Right kidney (tissue), 9 donors: ENCODE measurements at places on chromosomes 12 and 14.

DNA sequence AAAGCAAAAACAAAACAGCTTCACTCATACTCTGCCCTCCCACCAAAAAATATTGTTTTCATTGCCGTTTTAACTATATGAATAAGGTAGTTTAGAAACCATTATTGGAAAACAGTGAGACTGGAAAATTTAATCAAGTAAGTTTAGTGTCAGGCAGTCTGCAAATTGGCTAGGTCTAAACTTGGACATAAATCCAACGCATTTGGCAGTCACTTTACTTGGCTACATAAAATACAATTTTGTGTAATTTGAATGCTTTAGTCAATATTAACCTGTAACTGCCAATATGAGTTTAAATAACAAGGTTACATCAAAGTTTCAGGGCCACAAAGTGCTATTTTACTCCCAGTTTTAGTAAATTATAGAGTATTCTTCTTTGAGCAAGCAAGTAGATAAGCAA is 202.3 kb upstream of the SLC38A2 start:
- DNase-seq: no peak

- DNase-seq: no peak
These were observed 50.5 kb upstream of the ERGIC2 start for GRCh38 chr12:29431513-29431912.

- DNase-seq: no peak
These were observed 23.0 kb downstream of the ATF7 start for GRCh38 chr12:53603196-53603595.

DNA sequence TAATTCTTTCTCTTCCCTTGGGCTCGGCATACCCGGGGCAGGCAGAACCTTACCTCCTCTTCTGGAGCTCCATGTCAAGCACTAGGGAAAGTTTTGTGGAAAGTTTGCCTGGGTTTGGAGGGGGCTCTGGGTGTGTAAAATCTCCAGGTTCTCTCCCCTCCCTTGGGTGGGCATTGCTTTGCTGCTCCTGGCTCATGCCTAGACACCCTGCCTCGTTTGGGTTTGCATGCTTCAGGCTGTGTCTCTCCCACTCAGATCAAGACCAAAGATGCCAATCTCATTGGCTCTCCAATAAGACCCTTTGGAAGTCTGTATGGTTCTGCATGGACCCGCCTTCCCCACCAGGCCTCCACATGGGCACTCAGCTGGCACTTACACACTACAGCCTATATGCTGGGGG is 6.2 kb upstream of the KRT2 start:
- no peak for DNase-seq

DNA sequence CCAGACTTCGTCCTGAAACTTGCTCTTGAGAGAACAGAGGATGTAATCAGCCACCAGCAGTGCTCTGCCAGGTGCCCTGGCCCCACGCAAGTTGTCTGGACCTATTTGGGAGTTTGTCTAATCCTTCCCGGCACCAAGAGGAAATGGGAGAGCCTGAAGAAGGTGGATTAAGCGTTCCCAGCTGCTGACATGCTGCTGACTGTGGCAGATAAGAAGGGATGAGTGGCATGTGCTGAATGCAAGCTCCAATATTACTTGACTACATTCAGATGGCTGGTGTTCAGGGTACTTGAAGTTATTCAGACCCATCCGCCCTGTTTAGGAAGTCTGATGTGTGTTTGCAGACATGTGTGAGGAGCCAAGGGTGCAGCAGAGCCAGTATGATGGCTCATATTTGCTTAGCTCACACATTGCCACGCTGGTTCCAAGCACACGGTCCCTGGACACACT is 440.6 kb upstream of the CCDC196 start:
- DNase-seq: no peak

- no peak for DNase-seq
These were observed 41.5 kb downstream of the CHGA start for GRCh38 chr14:92964124-92965109.

DNA sequence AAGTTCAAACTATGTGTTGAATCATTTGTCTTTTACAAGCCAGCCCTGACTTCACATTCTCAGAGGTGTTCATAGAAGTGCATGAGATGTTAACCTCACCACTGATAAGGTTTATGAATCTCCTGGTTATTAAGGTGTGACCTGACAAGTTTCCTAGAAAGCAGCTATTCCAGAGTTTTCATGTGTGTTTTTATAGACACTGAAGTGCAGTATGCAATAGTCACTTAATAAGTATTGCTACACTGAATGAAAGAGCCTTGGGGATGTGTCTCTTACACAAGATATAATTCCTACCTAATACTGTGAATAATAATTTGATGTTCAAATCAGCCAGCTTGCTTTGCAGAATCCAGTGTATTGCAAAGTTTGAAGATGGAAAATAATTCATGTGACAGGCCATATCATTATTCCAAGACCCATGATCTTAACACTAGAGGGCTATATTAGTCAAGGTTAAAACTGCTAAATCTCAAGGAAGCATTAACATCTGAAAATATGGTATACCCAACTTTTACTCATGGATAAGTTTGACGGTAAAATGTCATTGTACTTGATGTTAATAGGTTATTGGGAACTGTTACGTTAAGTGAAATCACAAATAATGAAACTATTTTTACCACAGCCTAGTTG is 13.0 kb downstream of the SLC25A3 start:
- no peak for DNase-seq

GRCh38 chr14:36751106-36751505 is 89.4 kb downstream of the PAX9 start:
- no peak for DNase-seq

DNA sequence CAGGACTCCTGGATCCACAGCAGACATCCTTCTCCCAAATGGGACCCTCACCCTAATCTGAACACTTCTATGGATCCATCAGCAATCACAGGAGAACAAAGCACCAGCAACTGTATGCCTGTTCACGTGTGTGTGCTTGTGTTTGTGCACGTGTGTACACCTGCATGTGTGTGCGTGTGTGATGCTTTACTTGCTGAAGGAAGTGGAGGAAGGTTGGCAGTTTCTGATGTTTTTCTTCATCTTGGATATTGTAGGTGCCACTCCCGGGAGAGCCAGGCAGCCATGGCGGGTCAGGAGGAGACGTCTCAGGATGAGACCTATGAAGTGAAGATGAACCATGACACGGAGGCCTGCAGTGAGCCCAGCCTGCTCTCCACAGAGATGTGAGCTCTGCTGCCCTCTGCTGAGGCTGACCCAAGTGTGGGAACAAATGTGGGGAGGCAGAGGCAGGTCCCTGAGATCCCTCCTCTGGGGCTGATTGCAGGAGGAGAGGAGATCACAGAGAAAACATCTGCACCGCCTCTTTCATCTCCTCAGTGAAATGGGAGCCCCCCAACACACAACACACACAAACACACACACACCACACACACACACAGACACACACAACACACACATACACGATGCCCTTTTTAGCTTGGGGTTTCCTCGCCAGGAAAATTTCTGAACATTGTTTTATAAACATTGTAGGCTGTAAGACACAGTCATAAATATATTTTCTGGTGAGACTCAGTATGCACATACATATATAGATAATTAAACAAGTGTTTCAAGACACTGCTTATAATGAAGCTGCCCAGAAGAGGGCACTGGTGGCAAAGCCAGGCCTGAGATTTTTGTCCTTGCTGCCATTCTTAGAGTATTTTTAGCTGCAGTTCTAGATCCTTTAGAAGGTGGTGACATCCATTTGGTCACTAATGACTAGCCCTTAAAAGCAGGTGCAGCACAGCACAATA is 112.2 kb upstream of the FKBP4 start:
- DNase-seq: no peak

GRCh38 chr12:73308079-73308478 is 1035.9 kb downstream of the TRHDE start:
- no peak for DNase-seq

DNA sequence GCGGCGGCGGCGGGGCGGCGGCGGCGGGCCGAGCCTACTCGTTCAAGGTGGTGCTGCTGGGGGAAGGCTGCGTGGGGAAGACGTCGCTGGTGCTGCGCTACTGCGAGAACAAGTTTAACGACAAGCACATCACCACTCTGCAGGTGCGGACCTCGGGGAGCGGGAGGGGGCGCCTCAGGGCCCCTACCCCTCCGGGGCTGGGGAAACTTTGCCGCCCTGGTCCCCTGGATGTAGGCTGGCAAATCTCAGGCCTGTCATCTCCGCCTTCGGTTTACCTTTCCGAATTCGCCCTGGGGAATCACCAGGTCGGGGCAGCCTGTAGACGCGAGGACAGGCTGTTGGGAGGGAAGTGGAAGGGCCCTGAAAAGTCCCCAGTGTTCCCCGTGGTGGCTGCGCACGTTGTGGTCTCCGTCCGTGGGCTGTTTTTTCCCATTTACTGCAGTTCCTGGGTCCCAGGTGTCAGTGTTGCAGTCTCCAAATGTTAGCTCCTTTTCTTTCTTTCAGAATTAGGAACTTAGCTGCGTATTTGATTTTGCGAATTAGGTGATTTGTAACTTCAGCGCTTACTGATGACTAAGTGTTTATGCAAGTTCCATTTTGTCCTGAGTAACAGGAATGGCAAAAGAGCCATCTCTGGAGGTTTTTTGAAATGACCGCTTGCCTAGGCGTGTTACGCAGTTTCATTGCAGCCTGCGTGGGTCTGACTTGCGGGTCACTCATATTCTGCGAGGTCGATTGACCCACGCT is 656 bp downstream of the RAB21 start:
- peak; percentile 90 for DNase-seq

DNA sequence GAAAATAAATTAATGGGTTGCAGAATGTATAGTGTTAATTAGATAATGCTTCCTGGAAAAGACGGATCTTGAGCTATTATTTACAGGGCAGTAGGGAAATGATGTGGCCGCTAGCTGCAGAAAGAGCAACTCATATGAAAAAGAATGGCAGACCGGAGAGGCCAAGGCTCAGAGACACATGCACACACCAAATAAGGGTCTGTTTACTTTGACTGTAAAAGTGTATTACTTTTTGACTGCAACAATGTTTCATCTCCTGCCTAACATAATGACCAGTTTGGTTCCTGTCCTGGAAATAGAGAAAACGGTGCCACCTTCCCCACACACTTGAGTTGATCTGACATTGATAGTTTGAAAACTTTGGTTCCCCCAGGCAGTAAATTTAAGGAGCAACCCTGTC is 290.9 kb downstream of the CACNA1C start:
- DNase-seq: no peak

- DNase-seq: no peak
These were observed 333.6 kb downstream of the DPF3 start for GRCh38 chr14:72560331-72560730.

DNA sequence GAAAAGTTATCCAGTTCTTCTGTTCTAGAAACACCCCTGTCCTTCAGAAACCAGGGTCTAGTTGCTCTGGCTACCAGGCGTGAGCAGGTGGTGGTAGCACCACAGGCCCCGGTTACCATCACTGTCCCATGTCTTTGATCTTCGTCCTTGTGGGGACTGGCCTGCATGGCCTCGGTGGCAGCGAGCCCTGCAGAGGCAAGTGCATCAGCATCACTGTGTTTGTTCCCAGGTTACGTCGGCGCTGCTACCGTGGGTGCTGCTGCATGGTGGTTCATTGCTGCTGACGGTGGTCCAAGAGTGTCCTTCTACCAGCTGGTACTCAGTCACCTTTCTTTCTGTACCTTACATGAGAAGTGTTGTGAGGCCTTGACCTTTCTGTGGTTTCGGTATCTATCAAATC is 58.9 kb downstream of the ANAPC7 start:
- no peak for DNase-seq

DNA sequence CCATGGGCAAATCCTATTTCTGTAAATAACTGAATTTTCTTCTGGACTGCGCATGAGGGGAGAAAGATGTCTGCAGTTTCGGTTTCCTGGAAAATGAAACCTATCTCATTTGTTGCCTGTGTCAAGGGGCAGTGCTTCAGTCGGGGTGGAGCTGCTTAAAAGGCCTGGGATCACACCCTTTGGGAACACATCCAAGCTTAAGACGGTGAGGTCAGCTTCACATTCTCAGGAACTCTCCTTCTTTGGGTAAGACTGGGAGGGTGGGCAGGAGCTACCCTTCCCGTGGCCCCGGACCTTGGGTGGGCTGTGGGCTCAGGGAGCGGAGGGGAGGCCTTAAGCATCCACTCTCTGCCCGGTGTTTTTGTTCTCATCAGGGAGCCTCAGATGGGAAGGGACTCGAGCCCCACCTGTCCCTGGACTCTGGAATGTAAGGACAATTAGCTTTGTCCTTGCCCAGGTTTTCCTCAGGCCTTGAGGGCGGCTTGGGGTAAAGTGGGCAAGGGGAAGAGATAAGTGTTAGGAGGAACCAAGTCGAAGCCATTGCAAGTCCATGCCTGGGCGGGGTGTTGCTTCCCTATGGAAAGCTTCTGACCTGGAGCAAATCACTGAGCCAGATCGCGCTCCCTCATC is at the start of gene IFI27:
IFI27 (plus strand) TSS at position 185 of the 630 bp plus-strand sequence.
- DNase-seq: no peak

DNA sequence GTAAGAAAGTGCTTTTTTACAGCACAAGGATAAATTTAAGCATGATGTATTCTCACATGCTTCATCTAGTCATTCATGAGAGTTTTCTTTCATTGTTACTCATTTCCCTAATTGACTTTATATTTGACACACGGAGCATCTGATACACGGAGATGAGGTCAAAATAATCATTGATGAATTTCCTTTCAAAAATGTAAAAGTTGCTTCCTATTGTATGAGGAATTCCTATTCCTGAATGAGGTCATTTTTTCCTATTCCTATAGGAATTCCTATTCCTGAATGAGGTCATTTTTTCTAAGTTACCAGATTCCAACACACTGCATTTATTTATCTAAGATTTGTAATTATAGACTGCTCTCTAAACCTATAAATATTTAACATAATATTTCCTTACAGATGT is 316.7 kb upstream of the KITLG start:
- DNase-seq: no peak

GRCh38 chr12:63302941-63303536 is 152.0 kb upstream of the AVPR1A start:
- no peak for DNase-seq

DNA sequence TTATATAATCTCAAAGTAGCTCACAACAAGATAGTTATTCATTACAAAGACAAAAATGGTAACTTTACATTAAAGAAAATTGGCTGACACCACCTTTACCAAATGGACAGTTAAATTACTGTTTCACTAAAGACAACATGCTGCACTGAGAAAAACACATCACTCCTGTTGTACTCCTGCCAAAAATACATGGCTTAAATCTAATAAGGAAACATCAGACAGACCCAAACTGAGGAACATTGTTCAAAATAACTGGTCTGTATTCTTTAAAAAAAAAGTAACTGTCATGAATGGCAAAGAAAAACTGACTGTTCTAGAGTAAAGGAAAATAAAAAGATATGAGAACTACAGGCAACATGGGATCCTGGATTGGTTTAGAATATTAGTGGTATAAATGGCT is 151.3 kb upstream of the DCN start:
- no peak for DNase-seq

DNA sequence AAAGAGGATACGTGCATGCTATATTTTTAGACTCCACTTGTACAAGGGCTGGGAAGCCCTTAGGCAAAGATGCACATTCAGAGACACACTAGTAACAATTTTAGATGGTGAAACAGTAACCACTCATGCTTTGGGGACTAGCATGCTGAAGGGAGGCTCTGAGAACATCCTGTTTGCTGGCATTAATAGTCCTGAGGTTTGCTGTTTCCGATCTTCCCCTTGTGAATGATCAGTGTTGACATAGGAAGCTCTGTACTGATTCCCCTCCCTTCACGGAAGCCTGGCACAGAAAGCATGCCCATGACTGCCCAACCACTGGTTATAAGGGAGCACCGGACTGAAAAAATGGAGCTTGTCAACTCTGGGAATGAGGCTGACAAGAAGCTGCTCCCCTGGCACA is 164.6 kb downstream of the GCH1 start:
- no peak for DNase-seq

- no peak for DNase-seq
These were observed 566.4 kb upstream of the FLRT2 start for GRCh38 chr14:84963518-84963917.
